ENCODE measurements at places on chromosomes 13 and 19. TPM values are rescaled to one million over a fixed set of nuclear protein-coding genes. Genes with fewer than 3 reads are reported as not detected.

CGB7 gene
- total RNA-seq: not detected

FCGBP gene
- 7.0 TPM for total RNA-seq

CABP5 gene
- not detected for total RNA-seq

RYR1 gene
- total RNA-seq: 0.28 TPM

ZNF560 gene
- 0.28 TPM for total RNA-seq

GRCh38 chr13:33109271-33109697, 93.1 kb downstream of the KL start:
- DNase-seq: no peak

- DNase-seq: no peak
Measured at GRCh38 chr13:23455401-23456185, 22.1 kb upstream of the SACS start.

DNA sequence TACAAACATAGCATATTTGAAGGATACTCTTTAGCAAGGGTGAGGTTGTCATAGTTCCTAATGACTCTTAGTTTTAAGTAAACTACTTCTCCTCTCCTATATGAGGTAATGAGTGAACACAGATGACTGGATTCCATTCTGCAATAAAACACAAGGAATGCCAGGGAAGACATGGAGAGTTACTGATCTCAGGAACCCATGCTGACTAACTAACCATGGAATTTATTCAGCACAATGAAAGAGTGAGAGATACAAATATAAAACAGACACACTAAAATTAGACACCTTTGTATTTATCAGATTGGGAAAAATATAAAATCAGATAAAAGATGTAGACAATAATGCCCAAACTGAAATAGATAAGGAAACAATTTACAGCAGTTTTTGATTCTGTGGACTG, 1525.9 kb upstream of the SLC10A2 start:
- DNase-seq: no peak

- no peak for DNase-seq
Measured at GRCh38 chr19:18726846-18727245, 43.4 kb downstream of the CRTC1 start.
